ENCODE measurements at places on chromosomes 12 and 14. TPM values are rescaled to one million over a fixed set of nuclear protein-coding genes. Genes with fewer than 3 reads are reported as not detected.

The SLCO1B1 gene
- not detected for total RNA-seq

The CNTN1 gene
- not detected for total RNA-seq

The CLEC7A gene
- total RNA-seq = 27.7 TPM

The TRHDE gene
- total RNA-seq = 1.7 TPM

The OR6S1 gene
- total RNA-seq = not detected

Data from placental epithelial cell (primary cell).